Left renal pelvis (tissue), 4 donors: ENCODE measurements at places on chromosomes 2 and 18. TPM values are rescaled to one million over a fixed set of nuclear protein-coding genes. Genes with fewer than 3 reads are reported as not detected.
A peak's percentile ranks its signal among the peaks of the same experiment; 100 is the strongest.

GRCh38 chr18:3857544-3857943 is 407.6 kb downstream of the TGIF1 start:
- no peak for DNase-seq

- peak; percentile 47 for DNase-seq
These were observed 213.0 kb upstream of the CELF4 start for GRCh38 chr18:37778417-37779165.

GRCh38 chr18:22838639-22839277 is 94.4 kb upstream of the RBBP8 start:
- DNase-seq: no peak

GRCh38 chr2:194700726-194701125 is 956.3 kb upstream of the SLC39A10 start:
- DNase-seq: no peak

DNA sequence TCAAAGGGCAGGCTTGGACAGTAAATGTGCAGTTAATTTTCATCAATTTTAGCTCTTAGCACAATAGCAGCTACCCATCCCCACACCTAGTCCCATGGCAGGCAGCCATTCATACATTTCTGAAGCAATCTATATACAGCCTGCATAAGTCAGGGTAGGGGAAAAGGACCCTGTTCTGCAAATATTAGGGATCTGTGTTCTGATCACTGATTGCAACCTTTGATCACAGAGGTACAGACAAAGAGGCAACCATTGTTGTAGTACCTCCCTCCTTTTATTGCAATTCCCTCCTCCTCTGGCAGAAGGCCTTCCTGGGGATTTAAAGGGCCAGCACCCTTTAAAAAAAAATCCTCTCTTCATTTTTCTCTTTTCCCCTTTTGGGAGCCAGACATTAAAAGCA is 58.3 kb downstream of the KANSL1L start:
- DNase-seq: no peak

DNA sequence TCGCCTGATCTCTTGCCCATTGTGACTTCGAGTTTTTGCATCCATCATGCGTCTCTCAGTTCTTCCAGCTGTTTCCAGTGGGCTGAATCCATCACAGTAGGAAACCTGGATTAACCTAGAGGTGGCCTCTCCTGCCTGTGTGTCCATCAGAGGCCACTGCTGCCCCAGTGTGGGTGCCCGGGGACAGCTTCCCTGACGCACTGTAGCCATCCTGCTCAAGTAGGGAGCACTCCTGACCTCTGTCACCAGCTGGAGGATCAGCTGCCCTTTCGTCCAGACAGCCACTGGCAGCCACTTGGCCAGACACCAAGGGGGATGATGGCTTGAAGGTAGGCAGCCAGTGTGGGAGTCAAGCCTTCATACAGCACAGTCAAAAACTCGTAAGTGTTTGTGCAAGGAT is 36.9 kb upstream of the LBH start:
- DNase-seq: no peak

DNA sequence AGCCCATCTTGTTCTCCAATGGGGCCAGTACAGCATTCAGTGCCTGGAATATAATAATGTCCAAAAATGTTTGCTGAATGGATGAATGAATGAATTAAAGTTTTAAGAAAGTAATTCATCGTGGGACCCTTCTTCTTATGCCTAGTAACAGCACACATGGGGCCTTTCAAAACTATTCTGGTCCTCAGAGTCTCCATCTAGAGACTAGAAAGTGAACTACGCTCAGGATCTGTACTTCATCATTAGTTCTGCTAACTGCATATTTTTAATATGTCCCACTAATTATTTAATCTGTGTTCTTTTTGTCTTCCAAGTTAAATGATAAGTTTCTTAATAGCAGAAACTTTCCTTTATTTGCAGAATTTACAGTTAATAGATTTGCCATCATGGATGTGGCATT is 172.5 kb downstream of the SMAD2 start:
- DNase-seq: no peak

GRCh38 chr2:160225722-160226121 is 25.6 kb upstream of the ITGB6 start:
- no peak for DNase-seq

DNA sequence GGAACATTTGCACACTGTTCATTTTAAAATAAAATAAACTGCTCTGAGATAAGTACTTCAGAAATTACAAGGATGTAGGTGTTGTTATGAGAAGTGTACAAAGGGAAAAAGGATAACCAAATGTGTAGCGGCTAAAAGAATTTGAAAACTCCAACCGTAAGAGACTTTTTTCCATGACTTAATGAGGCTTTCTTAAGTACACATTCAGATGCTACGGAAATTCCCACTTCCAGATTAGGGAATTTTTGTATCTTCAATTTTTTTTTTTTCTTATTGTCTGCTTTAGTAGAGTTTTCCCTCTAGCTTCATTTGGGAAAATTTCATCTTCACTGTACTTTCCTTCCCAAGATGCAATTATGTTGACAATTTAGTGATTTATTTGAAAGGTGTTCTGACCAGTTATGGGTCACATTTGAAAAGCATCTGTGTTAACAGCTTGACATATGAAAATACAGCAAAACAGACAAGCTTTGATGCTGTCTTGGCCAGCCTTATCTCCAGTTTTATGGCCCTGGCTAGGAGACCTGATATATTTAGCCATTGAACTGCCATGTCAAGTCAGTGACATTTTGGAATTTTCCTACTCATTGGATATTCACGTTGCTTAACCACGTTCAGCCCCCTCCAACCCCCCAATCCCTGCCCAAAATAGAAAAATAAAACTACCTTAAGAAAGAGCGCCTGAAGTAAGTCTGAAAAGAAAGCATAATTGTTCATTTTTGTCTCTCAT is 105.6 kb downstream of the FEZ2 start:
- DNase-seq: no peak

DNA sequence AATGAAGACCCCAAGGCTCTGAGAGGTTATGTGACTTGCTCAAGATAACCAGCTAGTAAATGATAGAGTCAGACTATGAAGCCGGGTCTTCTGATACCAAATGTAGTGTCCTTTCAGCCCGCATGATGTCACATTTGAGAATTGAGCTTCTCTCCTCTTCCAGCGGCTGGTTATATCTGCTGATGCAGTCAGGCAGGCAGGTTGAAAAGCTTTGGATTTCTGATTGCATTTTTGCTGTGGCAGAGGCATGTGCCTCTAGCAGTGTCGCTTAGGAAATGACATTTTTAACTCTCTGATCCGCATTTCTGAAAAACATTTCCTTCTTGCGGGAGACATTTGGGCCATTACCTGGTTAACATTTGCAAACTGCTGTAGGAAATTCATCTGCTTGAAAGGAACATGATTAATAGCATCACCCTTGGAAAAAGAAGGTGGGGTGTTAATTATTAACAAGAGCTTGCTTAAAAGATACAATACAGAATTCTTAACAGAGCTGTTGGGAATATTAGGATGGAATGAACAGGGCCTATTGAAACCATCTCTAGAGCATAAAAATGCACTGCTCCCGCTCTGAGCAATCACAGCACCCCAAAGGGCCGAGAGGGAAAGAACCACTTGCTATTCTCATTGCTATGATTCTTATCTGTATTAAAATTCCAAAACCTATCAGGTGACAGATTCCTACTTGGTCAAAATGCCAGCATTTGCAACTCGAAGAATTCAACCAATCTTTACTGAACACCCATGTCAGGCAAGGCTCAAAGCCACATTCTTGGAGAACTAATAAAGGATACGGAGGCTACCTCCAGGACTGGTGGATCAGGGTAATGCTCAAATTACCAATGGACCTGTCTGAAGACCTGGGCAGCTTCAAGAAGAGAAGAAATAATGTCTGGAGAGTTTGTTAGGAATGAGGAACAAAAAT is 25.9 kb downstream of the MRO start:
- DNase-seq: no peak

GRCh38 chr2:36290306-36290856 is 65.2 kb upstream of the CRIM1 start:
- DNase-seq: no peak

DNA sequence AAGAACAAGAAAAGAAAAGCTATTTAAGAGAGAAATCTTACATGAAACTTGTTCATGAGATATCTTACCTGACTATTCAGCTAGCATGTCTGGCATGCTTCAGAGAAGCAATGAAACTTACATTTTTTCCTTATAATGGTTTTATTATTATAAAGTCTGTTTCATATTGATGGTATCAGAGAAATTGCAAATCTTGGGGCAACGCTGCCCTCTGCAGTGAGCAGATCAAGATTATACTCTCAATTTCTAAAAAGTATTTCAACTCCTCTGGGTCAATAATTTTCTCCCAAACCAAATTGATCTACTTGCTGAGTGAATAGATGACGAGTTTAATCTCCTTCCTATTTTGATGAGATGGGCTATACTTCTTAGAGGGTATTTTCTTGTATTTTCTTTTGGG is 235.6 kb downstream of the NUP35 start:
- no peak for DNase-seq

DNA sequence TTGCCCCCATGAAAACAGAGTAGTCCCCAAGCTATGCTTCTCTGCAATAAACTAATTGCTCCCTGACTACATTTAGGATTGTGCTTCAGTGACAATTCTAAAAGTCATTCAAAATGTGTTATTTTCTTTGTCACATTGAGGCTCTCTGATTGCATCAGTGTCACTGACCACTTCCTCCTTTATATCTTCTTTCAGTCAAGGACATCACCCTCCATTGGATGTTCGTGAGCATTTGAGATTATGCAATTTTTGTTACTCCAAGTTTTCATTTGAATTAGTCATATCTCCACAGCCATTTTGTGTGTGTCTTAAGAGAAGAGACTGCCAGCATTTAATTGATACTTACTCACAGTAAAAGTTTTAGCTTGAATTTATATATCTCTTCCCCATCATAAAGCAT is 780.8 kb upstream of the GCFC2 start:
- no peak for DNase-seq

- DNase-seq: no peak
These were observed 234.0 kb upstream of the SLC14A2 start for GRCh38 chr18:45381282-45381681.

- no peak for DNase-seq
These were observed 310.2 kb upstream of the NRP2 start for GRCh38 chr2:205372141-205372540.

DNA sequence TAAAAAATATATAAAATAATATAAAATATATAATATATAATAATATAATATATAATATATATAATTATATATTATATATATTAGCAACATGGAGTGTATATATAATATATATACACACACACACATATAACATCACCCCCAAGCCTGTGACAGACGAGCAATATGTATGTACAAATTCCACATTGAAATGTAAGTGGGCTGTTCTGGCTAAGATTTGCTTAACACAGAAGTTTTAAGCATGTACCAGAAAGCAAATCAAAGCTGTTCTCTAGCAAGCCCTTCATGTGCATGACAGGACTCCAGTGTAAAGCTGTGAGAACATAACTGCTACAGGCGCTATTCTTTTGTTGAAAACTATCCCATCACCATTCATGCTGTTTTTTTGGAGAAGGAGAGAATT is 261.7 kb upstream of the TNP1 start:
- no peak for DNase-seq

DNA sequence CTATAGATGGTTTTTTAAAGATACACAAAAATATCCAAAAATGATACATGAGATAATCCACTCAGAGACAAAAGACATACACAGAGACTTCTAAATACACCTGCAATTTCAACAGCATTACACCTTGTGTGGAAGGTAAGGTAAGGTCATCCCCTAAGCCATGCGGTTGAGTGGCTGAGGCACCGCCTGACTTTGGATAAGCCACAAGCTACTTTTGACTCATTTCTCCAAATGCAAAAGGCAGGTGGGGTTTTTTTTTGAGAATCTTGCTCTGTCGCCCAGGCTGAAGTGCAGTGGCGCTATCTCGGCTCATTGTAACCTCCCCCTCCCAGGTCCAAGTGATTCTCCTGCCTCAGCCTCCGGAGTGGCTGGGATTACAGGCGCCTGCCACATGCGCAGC is 13.1 kb downstream of the AP1S3 start:
- DNase-seq: no peak

GRCh38 chr2:178530131-178530530 is 49.9 kb downstream of the PLEKHA3 start:
- DNase-seq: no peak

DNA sequence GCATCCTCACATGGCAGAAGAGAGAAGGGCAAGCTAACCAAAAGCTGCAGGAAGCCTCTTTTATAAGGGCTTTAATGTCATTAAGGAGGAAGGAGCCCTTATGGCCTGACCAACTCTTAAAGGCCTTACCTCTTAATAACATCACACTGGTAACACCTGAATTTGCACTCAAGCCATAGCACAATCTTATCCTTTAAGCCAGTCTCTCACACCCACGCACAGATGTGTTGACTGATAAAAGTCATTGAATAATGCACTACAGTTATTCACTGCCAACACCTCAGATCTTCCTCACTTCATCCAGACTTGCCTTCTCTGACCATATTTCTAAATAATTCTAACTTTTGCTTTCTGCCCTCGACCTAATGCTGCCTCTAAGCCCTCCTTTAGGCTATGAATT is 516.8 kb downstream of the ADCYAP1 start:
- DNase-seq: no peak

DNA sequence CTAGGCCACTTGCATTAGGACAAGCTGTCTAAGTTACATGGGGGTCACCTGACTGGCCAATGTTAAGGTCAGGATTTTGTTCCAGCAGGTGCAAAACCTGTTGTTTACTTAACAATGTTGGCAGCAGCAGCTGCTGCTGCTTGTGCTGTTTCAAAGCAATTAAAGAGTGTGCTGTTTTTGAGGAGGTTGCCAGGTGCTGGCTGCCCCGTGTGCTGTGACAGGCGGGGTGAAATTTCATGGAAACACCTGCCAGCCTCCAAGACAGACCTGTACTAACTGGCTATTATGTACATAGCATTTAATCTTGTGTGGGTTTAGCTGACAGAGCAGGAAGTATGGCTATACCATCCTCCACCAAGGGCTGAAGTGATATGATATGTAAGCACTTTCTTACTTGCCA is 224.9 kb downstream of the ASXL3 start:
- DNase-seq: peak; percentile 37

Gene ZSCAN30
- polyA plus RNA-seq: 53.9 TPM

Gene STON1
- 22.8 TPM for polyA plus RNA-seq

Gene EML6
- 17.2 TPM for polyA plus RNA-seq

Gene RAB17
- polyA plus RNA-seq: 1.7 TPM

Gene TXNL4A
- 87.0 TPM for polyA plus RNA-seq

Gene MAPRE3
- 17.8 TPM for polyA plus RNA-seq

Gene CHRNG
- 0.73 TPM for polyA plus RNA-seq

Gene PCBP1
- 314 TPM for polyA plus RNA-seq

Gene HOXD12
- 0.38 TPM for polyA plus RNA-seq

Gene CXCR4
- polyA plus RNA-seq: 43.2 TPM

Gene NPPC
- polyA plus RNA-seq: 0.16 TPM

Gene RGPD6
- polyA plus RNA-seq: 36.0 TPM

Gene LOXHD1
- 0.66 TPM for polyA plus RNA-seq

Gene STK16
- 43.3 TPM for polyA plus RNA-seq

Gene BMPR2
- 70.1 TPM for polyA plus RNA-seq
